ENCODE measurements at places on chromosomes 2 and 18.

DNA sequence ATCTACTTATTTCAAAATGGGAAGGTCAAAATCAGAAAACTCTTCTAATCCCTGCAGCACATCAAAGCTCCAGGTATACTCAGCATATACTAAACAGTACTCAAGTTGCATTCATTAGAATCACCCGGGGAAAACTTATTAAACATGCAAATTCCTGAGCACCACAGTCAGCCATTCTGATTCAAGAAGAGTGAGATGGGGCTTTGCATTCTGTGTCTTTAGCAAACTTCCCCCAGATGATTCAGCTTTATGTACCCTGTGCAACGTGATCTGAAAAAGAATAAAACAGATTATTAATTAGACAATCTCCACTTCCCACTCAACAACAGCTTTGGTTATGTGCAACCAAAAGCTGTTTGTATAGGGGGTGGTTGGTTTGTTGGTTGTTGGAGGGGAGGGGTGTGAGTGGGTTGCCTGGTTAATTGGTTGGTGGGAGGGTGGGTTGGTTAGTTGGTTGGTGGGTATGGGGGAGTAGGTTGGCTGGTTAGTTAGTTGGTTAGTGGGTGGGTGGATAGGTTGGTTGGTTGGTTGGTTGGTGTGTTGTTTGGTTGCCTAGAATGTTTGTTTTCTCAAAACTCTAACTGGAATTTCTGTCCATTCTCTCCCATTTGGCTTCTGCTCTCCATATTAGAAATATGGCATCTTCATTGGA is 112.5 kb upstream of the AGAP1 start:
- DNase-seq = no peak

DNA sequence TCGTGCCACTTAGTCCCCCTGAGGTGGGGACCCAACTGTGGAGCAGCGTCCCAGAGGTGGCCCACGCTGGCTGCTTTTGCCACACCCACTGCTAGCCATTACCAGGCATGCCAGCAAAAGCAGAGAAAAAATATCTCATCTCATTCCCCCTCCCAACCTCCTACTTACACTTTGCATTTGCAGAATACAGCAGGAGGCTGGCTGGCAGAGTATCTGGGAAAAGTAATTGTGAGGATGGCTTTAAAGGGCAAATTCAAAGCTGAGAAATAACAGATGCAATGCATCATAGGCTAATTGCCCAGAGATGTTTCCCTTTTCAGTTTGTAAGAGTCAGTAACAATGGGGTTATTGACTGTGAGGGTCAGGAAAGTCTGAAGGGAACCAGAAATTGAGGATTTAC is 438.1 kb upstream of the DSEL start:
- no peak for DNase-seq

DNA sequence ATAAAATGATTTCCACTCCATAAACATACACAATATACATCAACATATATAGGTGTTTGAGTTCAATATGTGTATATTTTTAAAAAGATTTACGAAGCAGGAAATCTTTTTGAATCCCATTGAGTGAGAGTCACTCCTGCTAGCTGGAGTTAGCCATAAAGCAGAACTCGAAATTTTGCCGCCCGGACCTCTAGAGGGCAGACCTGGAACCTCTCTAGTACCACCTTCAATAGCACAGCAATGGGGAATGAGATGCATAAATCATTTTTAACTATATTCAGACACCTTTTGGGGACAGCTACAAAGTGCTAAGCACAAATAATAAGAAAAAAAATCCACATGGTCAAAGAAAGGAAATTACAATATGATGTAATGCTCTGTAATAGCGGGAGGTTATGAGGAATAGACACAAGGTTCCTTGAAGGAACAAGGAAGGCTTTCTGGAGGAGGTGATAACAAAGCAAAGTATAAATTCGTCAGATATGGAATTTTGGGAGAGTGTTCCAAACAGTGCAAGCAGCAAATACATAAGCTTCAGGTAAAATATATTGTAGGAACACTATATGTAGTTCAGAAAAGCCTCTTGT is 533.4 kb downstream of the ERBB4 start:
- DNase-seq = no peak

GRCh38 chr18:9947248-9947647 is 33.4 kb downstream of the VAPA start:
- no peak for DNase-seq

- no peak for DNase-seq
Measured at GRCh38 chr2:230348787-230349186, 21.8 kb downstream of the SP140L start.

- DNase-seq = no peak
Measured at GRCh38 chr2:11903085-11903606, 156.7 kb downstream of the LPIN1 start.

DNA sequence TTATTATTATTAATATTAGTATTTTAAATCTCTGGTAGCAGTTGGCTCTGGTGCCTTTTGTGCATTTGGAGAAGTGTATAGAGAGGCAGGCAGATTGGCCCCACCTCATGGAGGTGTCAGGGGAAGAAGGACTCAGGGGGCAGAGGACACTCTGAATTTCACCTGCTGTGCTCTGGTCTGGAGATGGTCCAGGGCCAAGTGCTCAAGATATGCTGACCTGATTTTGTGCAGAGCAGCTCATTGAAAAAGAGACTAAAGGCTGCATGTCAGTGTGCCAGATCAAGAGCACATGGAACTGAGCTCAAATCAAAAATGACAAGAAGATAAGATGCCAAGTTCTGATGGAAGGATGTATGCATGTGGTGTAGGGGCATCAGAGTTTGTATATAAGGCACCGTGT is 323.6 kb upstream of the TNP1 start:
- no peak for DNase-seq

GRCh38 chr2:152062125-152063091 is 36.4 kb downstream of the CACNB4 start:
- DNase-seq = no peak

DNA sequence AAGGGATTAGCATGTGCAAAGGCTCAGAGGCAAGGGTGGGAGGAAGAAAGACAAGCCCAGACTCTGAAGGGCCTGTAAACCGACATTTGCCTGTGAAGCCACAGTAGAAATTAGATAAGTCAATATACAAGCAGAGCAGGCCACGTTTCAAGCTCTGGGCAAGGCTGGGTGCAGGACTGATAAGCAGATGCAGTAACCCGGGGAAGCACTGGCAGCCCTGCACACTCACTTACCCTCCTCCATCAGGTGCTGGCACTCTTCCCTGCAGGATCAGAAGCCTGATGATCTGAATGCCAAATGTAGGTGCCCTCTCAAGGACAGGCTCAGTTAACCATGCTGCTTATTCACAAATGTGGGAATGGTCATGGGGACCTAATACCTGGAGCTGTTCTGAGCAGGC is 46.3 kb upstream of the RAB12 start:
- DNase-seq = no peak

DNA sequence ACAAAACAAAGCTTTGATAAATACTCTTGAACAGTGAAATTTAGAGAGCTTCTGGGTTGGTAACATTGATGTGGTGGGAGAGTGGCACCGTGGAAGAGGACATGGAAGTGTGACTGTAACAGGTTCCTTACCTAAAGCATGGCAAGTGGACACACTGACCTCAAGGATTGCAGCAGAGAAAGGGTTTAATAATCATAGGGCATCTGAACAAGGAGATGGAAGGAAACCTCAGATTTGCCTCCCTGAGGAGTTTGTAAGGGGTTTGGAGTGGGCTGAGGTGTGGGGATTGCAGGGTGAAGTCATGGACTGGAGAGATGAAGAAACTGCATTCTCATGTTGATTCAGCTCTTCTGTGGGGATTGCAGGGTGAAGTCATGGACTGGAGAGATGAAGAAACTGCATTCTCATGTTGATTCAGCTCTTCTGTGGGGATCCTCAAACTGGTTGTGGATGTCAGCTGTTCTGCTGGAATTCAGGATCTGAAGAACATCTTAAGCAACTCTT is 83.8 kb upstream of the TLK1 start:
- no peak for DNase-seq
